ENCODE measurements at places on chromosomes 11 and 22.
A peak's percentile ranks its signal among the peaks of the same experiment; 100 is the strongest.

GRCh38 chr11:71298016-71298550 lies 45.7 kb upstream of the SHANK2 start:
- no peak for DNase-seq

DNA sequence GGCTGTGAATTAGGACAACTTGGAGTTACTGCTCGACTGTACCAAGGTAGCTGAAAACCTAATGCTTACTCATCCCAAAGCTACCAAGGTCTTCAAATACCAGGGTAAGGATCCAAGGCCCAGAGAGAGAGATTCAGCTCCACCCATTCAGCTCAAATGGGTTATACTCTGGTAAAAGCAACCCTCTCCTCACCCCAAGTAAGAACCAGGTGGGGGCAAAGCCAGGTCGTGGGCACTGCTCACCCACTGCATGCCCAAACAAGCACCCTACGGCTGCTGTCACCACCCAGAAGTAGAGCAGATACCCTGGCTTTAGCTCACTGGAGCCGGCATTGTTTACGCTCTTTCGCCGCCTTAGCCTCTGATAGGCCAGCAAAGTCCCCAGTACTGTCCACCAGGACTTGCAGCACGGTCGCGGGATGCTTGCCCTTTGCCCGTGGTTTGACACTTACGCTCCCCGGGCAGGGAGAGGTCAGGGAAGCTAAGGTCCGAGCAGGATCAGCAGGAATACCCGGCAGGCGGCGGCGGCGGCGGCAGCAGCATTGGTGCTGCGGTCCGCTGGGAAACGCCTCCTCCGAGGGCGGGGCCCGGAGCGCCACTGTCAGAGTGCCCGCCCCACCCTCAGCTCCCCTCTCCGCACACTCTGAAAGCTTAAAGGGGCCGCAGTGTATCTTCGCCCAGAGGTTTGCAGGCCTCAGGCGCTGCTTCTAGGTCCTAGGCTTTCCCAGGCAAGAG lies 19.6 kb downstream of the CKAP5 start:
- peak; percentile 75 for DNase-seq

DNA sequence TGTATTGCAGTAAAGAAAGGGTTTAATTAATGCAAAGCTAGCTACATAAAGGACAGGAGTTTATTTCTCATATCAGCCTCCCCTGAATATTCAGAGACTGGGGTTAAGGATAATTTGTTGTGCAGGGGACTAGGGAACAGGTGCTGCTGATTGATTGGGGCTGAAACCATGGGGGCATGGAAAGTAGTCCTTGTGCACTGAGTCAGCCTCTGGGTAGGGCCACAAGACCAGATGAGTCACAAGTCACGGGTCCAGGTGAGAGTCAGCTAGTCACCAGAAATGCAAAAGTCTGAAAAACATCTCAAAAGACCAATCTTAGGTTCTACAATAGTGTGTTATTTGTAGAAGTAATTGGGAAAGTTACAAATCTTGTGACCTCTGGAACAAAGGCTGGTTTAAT lies 32.9 kb upstream of the SYT13 start:
- no peak for DNase-seq

DNA sequence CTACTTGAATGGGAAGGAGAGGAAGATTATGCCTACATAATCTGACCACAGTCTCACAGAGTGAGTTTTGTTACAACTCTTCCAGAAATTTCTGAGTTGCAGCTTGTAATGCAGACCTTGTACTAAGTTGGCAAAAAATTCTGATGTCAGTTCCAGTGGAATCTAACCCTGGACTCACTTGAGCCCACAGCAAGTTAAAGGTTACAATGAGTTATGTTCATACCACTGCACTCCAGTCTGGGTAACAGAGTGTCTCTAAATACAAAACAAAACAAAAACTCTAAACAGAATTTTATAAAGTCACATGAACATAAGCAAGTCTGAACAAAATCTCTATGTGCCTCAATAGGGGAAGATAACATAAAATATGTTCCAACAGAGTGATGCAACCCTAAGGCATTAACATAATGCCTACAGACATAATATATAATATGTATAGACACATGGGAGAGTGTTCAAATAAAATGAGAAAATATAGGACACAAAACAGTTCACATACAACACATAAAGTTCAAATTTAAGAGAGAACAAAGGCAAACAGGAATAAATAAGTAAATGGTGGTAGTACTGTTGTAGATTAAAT lies 1.1 kb downstream of the GLYAT start:
- DNase-seq = no peak

DNA sequence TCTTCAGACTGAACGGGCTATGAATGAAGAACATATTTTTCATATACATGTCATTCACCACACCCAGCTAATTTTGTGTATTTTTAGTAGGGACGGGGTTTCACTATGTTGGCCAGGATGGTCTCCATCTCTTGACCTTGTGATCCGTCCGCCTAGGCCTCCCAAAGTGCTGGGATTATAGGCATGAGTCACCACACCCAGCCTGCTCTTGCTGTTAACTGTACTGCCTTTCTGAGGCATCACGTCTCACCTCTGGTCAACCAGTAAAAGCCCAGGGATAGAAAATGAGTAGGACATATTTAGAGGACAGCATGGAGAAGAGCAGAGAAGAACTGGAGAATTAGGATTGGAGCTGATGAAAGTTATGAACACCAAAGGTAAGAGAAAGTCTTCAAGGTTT lies 55.6 kb downstream of the APOL3 start:
- DNase-seq = no peak

DNA sequence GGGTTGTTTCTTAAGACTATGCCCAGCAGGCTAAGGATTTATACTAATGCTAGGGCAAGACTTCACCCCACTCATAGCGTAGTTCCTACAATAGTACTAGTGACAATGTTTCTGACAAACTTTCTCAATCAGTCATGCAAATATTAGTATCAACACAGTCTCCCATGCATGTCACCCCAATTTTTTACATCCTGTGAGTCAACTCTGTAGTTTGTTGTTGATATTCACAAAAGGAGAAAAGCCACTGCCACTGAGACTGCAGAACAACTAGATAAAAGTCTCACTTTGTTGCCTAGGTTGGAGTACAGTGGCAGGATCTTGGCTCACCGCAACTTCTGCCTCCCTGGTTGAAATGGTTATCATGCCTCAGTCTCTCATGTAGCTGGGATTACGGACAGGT lies 155.2 kb downstream of the RBFOX2 start:
- no peak for DNase-seq

DNA sequence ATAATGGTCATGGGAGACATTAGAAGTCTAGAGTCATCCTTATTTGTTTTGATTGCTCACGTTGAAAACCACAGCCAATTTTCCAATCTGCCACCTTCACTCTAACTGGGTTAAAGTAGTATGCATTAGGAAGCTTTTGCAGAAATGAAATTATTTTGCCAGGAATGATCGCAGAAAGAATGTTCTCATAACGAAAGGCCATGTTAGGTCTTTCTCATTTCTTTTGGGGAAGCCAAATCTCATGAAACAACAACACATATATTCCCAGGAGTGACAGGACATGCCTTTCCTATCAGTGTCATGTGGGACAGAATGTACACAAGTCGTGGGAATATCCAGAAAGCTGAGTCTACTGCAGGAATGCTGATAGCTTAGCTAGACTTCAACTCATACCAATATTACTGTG lies 386.3 kb downstream of the AASDHPPT start:
- DNase-seq = no peak

DNA sequence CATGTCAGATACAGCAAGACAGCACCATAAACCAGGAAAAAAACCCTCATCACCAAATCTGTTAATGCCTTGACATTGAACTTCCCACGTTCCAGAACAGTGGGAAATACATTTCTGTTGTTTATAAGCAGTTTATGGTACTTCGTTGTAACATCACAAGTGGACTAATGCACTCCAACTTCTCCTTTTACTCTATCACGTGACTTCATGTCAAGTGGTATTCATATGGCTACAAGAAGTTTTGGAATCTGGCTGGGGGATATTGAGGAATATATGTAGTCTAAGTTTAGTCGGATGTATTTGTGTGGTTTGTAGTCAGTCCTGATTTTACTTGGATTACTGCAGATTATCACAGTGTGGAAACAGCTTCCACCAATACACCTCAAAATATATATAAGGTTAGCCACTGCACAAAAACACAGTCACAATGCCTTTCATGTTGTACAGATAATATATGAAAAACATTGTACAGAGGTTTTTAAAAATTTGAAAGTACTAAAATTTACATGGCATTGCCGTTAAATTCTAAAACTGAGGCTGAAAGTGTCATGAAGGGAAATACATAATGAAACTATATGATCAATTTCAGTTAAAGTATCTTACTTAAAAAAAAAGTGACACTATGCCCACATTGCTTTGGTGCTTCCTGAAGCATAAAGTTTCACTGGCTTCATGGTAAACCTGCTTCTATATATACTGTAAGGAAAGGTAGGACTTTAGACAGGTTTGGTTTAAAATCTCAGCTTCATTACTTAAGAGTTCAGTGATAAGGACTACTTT lies 134.1 kb downstream of the CASP12 start:
- no peak for DNase-seq

GRCh38 chr11:33616552-33616951 lies 84.1 kb downstream of the C11orf91 start:
- no peak for DNase-seq

DNA sequence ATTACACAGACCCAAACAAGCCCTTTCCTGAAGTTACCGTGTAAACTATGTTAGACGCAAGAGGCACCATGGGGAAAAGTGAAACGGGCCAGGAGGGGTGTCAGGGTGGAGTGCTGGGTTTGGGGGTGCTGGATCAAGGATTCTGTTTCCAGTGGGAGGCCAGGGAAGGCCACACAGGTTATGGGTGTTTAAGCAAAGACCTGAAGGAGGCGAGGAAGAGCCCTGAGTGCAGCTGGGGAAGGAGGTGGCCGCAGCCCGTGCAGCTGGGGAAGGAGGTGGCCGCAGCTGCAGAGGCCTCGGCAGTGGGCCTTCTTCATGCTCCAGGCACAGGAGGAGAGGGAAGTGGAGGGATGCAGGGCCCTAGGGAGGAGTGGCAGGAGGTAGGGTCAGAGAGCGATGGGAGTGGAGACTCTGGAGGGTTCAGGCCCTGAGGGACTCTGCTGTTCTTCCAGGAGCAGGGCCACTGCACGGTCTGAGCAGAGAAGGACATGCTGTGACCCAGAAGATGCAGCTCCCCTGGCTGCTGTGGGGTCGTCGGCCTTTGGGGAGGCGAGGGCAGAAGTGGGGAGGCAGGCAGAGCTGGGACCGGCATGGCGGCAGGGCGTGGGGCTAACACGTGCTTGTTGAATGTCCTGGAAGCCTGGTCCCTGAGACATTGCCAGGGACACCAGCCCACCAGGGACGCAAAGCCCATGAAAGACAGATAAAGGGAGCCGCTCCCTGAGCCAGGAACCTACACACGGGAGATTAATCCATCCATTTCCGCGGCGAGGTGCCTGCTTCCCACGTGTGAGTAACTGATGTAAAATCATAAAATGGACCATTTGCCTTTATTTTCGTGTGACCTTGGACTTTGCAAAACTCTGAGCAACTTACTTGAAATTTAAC lies 1049.1 kb downstream of the BRD1 start:
- no peak for DNase-seq

DNA sequence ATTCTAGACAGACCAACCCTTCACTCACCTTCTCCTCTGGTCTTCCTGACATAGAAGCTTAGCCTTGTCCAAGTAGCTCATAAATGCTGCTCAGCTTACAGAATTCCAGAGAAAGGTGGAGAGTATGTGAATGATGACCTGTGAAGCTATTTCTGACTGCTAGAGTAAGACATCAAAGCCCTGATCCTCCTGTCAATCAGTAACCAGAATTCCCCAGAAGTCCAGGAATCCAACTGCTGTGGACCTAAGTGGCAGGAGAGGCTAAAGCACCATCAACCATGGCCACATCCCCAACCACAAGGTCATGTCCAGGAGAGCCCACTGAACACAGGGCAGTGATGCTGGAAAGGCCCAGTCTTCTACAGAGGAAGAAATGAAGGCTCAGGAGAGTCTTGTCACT lies 2.6 kb downstream of the OR51G2 start:
- no peak for DNase-seq

DNA sequence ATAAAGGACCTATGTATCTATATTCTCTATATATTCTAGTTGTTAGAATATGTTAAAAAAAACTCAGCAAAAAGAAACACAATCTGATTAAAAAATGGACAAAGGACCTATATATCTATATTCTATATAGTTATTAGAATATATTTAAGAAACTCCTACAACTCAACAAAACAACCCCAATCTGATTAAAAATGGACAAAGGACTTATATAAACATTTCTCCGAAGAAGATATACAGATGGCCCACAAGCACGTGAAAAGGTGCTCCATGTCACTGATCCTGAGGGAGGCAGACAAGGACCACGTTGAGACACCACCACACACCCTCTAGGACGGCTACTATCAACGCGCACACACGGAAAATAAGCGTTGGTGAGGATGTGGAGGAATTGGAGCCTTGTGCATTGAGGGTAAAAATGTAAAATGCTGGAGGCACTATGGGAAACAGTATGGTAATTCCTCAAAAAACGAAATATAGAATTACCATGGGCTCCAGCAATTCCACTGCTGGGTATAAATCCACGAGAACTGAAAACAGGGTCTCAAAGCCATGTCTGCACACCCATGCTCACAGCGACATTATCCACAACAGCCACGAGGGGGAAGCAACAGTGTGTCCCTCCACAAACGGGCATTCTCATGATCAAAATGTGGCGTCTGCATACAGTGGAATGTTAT lies 22.7 kb downstream of the YPEL1 start:
- peak; percentile 75 for DNase-seq

- DNase-seq = no peak
Observed at GRCh38 chr11:45995342-45995734, 72.9 kb downstream of the LARGE2 start.

DNA sequence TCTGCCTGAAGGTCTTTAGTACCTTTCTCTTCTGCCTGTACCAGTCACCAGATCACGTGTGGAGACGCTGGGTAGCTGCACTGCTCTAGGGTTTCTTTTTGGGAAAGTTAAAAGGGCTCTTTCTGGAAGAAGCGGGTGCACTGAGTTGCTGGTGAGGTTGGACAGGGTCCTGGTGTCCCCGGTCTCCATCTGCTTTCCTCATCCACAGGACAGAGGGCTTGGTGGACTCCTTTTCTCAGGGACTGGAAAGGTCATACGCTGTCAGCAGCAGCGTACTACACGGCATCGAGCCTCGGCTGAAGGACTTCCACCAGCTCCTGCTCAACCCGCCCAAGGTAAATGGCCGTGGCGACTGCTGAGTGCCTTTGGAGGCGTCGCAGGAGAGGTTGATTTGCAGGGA lies 52.8 kb downstream of the SBF1 start:
- no peak for DNase-seq

DNA sequence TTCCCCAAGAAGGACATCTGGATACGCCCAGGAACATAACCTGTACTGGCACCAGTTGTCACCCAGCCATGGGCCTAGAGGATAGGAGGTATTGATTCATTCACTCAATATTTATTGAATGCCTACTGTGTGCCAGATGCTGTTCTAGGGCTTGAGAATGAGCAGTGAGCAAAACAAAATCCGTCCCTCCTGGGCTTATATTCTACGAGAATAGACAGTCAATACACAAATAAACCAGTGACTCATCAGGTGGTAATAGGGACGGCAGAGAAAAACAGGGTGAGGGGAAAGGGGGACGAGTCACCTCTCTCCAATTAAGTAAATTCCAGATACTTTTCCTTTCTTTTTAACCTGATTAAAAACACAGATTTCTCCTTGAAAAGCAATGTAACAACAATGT lies 103.5 kb downstream of the MICAL2 start:
- DNase-seq = no peak

Measured in B cell (primary cell).